ENCODE measurements at places on chromosomes 2 and 18. TPM values are rescaled to one million over a fixed set of nuclear protein-coding genes. Genes with fewer than 3 reads are reported as not detected.

- no peak for DNase-seq
These were observed 989.7 kb upstream of the CRIM1 start for GRCh38 chr2:35365859-35366258.

- peak; percentile 99 for DNase-seq
These were observed 72.3 kb downstream of the IL1R2 start for GRCh38 chr2:102063941-102064678.

GRCh38 chr2:197614532-197614931 is 60.9 kb downstream of the RFTN2 start:
- no peak for DNase-seq

DNA sequence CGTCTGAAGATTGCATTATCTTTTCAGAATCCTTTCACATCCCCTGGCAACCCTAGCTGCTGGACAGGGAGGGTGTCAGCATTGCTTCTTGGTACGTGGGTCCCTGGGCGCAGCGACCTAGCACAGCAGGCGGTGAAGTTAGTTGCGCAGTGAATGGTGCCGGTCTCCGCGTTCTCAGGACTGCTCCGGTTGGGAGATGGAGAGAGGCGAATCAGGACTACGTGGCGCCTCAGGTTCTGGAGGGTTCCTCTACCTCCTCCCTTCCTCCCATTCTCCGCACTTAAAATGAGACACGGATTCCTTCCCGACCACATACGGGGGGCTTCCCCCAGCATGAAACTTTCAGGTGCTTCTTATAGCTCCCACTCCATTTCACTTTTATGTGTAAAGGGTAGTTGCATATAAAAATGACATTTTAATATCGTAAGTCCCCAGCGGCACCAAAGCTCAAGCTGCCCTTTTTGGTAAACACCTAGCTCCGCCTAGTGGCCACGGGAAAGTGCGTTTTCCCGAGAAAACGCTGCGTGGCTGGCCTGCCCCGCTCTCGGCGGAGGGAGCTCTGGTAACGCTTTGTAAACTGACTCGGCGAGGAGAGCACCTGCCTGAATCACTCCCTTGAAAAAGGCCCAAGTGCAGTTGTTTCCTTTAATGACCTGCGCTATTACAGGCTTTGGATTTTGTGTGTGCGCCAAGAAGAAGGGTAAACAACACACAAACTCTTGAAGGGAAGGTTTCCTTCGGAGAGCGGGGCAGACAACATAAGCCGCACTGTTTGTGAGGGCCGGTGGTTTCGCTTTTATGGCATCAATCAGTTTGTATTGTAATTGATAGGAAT is 32.9 kb upstream of the INHBB start:
- peak; percentile 66 for DNase-seq

DNA sequence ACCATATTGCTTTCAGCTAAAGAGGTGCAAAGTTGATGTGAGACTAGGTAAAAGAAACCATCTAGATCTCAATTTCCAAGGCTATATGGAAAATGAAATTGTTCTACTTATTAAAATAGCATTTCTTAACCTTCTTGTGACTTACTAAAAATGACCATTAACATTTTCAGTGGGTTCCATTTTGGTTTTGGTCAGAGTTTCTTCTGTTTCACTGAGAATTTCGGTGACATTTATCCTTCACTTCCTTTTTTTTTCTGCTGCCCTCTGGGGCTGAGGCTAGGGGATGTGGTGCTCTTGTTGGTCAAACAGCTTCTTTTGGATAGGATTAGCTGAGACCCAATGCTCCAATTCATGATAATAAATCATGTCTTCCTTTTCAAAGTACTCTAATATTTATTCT is 44.3 kb upstream of the REL start:
- DNase-seq, result no peak

DNA sequence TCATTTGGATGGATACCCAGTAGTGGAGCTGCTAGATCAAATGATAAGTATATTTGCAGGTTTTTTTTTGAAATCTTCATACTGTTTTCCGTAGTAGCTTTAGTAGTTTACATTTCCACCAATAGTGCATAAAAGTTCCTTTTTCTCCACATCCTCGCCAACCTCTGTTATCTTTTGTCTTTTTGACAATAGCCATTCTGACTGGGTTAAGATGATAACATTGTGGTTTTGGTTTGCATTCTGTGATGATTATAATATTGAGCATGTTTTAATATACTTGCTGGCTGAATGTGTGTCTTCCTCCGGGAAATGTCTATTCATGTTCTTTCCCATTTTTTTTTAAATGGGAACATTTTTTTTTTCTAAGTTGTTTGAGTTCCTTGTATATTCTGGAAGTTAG is 260.0 kb downstream of the GULP1 start:
- peak; percentile 34 for DNase-seq

DNA sequence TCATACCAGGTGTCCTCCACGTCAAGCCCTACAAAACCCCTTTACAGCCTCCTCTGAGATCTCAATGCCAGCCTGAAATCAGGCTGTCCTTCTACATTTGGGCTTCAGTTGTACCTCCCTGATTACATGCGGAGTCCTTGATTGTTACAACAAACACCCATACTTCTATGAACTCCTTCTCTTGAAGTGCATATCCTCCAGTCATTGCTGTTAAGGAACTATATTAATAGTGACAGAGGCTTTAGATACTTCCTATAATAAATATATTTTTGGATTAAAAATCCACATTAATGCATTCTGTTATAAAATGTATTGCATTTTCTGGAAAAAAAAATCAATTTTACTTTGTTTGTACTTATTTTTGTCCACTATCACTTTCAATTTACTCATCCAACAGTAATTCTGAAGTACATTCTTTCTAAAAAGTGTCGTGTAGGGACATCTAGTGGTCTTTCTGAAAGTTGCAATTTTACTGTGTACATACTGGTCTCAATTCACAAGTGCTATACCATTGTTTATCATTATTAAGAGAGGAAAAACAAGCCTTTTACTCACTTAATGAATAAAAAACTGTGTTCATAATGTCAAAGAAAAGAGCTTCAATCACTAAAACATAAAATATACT is 316.4 kb downstream of the DSEL start:
- DNase-seq, result peak; percentile 43

GRCh38 chr2:36369716-36370115 is 14.1 kb downstream of the CRIM1 start:
- no peak for DNase-seq

DNA sequence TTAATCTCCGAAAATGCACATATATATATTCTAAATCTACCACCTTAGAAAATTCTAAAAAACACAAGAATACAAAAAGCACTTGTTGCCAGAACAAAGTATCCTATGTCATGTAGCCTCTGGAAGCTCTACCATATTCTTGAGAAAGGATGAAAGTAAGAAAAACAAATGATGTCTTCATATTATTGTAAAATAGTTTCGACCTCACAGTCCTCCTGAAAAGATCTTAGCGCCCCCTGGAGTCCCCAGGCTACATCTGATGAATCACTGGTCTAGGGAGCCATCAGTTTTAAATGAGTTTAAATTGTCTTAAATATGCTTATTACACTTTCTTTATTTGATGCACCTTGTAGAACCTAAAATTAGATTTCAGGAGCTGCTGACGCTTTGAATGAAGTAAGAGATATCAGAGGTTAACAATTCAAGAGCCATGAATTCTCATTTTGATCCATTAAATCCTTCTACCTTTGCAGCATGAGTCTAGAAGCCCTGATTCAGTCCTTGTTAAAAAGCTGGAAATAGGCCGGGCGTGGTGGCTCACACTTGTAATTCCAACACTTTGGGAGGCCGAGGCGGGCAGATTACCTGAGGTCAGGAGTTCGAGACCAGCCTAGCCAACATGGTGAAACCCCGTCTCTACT is 138.8 kb downstream of the MCFD2 start:
- peak; percentile 57 for DNase-seq

DNA sequence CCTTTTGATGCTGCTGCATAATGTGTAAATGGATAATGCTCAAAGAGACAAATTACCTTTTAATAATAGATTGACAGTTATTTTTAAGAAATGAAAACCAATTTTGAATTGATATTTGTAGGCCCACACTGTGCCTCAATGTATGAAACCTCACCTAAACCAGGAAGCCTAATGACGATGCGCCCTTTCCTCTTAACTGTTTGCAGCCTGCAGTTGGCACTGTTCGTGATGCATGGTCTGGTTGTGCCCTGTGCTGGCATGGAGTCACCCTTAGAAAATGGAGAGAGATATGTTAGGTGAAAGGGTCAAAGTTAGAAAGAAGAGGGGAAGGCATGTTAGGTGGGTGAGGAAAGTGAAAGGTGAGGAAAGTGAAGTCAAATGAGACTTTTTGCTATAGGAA is 390.2 kb downstream of the PTPRM start:
- DNase-seq, result no peak

GRCh38 chr2:176891105-176891504 is 321.5 kb upstream of the HNRNPA3 start:
- no peak for DNase-seq

GRCh38 chr2:195404651-195405050 is 252.4 kb upstream of the SLC39A10 start:
- DNase-seq, result no peak

GRCh38 chr18:62790871-62791772 is 75.8 kb downstream of the PHLPP1 start:
- peak; percentile 74 for DNase-seq

- no peak for DNase-seq
These were observed 190.0 kb downstream of the ALPK2 start for GRCh38 chr18:58438958-58439300.

GRCh38 chr2:145096582-145096981 is 576.7 kb upstream of the ZEB2 start:
- peak; percentile 69 for DNase-seq

DNA sequence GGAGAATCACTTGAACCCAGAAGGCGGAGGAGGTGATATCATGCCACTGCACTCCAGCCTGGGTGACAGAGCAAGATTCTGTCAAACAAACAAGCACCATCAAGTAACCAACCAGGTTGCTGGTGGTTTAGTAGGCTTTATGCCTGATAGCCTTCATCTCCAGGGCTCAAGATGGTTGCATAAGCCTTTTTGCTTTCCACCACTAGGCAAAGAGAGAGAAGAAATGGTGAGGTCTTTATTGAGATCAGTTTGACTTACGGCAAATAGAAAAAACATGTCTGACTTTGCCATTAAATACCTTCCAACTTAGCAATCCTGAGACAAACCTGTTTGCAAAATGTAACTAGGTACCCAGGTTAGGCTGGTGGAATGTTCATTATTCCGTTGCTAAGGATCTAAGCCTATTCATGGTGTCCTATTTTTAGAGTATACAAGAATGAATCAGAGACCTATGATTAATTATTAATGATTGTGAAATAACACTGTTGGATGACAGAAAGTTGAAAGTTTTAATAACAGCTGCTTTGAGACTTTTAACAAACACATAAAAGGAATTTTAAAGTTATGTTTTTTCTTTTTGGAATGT is 53.5 kb upstream of the SLC38A11 start:
- peak; percentile 69 for DNase-seq

GRCh38 chr2:17166506-17166905 is 351.7 kb downstream of the RAD51AP2 start:
- peak; percentile 60 for DNase-seq

- peak; percentile 64 for DNase-seq
These were observed 102.2 kb downstream of the PDE1A start for GRCh38 chr2:182324665-182325064.

DNA sequence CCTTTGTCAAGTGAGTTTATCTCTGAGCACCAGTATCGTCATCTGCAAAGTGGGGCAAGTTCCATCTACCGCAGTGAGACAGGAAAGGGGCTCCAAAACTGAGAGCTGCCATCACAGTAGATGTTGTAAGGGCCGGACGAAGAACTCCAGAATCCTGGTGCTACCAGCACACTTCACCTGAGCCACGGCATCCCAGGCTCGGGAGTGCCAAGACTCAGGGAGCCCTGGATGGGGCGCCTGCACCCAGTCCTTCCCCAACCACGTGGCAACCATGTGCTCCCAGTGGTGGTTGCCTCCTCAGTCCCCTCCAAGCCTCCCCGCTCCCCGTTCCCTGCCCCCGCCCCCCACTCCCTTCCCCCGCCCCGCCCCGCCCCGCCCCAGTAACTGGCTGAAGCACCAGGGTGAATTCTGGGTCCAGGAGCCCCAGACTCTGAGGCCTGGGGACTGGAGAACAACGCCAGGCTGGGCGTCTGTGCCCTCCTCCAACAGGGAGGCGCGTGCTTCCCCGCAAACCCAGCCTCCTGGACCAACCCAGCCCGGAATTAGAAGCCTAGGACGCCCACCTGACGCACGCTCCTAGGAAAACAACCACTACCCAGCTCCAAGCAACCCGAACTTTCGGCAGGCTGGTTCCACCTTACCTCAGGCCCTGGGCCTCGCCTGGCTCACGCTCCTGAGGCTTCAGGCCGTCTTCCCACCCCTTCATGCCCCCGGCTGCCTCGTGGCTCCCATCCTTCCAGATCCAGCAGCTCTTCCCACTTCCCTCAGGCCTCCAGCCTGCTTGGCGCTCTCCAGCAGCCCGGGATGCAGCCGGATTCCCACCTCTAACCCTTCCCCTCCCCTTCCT is 67.6 kb downstream of the LAMA3 start:
- DNase-seq, result no peak

GRCh38 chr2:218284106-218284811 is 8.0 kb downstream of the TMBIM1 start:
- peak; percentile 76 for DNase-seq

DNA sequence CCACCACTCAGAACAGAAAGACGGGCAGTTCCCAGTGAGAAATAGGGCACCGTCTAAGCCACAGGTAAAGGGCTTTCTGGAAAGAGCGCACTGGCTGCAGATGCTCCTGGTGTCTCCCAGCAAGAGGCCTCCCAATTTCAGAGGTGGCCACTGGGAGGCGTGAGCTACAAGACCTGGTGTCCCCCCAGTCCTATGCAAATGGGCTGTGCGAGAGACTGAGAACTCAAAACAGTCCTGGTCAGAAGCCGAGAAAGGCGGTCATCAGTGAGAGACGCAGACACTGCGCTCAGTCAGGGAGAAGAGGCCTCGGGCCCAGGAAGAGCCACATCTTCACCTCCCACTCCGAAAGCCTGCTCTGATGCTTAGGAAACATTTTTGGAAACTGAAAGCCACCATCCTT is 179.5 kb downstream of the EIPR1 start:
- no peak for DNase-seq

DNA sequence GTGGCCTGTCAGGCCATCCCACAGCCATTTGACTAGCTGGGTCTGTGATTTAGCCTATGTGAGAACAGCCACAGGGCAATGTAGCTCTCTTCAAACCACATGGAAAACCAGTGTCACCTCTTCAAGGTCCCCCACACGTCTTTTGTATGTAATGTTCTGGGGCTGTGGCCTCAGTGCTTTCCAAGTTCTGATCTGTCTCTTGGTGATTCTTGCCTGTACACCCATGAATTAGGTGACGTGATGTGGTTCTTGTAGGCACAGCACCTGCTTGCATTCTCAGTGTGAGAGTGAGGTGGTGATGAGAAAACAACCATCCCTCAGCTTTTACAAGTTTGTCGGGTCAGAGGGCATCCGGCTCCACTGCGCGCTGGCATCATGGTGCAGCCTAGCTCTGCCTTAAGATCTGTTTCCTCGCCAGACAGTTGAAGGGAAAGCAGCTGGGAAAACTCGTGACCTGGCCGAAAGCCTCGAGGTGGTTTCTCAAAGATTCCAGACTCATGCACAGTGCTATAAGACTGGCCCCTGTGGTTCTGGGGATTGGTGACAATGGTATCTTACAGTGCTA is 125.8 kb downstream of the TANC1 start:
- peak; percentile 83 for DNase-seq

MREG gene
- 5.3 TPM for total RNA-seq

RBM44 gene
- 0.32 TPM for total RNA-seq

LIPG gene
- total RNA-seq, result 11.0 TPM

ZNF385B gene
- total RNA-seq, result 0.27 TPM

CXCR2 gene
- not detected for total RNA-seq

CRYBA2 gene
- total RNA-seq, result not detected

MBD2 gene
- 53.1 TPM for total RNA-seq

NDC80 gene
- total RNA-seq, result 1.9 TPM

CCDC150 gene
- total RNA-seq, result 4.4 TPM

SPC25 gene
- 0.60 TPM for total RNA-seq

FAP gene
- 1.3 TPM for total RNA-seq

MDH1B gene
- 1.9 TPM for total RNA-seq

GCA gene
- 14.5 TPM for total RNA-seq

C1GALT1C1L gene
- not detected for total RNA-seq

EVX2 gene
- not detected for total RNA-seq

Measured in astrocyte (in vitro differentiated cells and primary cell).